ENCODE measurements at places on chromosomes 2 and 18.

GRCh38 chr2:70995426-70995729 lies 705 bp upstream of the TEX261 start:
- peak; percentile 59 for DNase-seq

GRCh38 chr2:136251885-136252585 lies 134.1 kb upstream of the CXCR4 start:
- DNase-seq = no peak

GRCh38 chr18:34957119-34957863 lies 83.9 kb upstream of the MAPRE2 start:
- DNase-seq = no peak

GRCh38 chr2:80169811-80170594 lies 134.5 kb downstream of the LRRTM1 start:
- DNase-seq = no peak

GRCh38 chr2:192267484-192267883 lies 72.8 kb upstream of the TMEFF2 start:
- DNase-seq = no peak

- DNase-seq = no peak
Observed at GRCh38 chr18:25662272-25662671, 310.3 kb upstream of the ZNF521 start.

DNA sequence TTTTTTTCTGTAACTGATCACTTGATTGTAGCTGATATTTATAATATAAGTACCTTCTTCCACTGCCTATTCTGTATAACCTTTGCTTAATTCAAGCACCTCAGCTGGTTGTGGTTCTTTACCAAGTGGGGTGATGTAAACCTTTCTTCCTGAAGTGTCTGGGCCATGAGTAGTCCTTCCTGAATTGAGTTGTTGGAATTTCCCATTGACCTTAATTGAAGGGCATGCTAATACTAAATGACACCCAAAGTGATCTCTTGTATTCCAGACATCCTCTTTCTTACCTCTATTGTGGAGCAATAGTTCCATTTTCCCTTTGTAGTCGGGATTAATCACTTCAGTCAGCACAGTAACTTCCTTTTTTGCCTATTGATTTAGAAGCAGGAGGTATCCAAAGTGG lies 1496.8 kb upstream of the CELF4 start:
- DNase-seq = no peak

DNA sequence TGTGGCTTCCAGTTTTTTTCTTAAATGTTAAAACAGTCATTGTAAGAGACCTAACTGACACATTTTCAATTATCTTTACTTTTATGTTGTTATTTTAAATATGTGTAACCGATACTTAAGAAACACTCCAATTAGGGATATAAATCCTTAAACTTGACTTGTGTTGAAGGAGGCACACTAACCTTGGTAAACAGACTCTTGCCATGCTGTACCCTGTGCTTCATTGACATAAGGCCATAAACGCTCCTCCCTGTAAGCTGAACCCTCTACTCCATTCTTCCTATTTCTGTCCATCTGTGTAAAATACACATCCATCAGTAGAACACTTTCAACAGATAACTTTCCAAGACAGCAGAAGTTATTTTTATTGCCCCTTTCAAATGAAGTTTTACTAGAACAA lies 780.5 kb upstream of the FAM98A start:
- DNase-seq = no peak

- peak; percentile 17 for DNase-seq
Observed at GRCh38 chr2:240528406-240529040, 29.3 kb downstream of the ANKMY1 start.

GRCh38 chr18:3027370-3027891 lies 14.5 kb upstream of the LPIN2 start:
- no peak for DNase-seq

DNA sequence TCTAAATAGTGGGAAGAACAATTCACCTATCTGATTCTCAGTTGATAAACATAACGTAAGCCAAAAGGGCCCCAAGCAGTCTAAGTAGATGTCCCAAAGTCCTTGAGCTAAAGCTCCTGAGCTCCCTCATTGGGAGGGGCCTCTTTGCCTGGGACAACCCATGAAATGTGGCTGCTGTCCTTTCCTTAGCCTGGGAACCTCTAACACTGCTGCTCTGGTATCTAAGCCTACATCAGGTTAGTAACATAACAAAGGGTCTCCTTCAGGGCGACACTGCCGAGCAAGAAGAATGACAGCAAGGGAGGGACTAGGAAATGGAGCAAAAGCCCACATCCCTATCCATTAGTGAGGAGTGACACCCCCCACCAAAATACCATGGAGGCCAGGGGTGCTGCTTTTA lies 98.3 kb downstream of the MAPRE2 start:
- DNase-seq = no peak

DNA sequence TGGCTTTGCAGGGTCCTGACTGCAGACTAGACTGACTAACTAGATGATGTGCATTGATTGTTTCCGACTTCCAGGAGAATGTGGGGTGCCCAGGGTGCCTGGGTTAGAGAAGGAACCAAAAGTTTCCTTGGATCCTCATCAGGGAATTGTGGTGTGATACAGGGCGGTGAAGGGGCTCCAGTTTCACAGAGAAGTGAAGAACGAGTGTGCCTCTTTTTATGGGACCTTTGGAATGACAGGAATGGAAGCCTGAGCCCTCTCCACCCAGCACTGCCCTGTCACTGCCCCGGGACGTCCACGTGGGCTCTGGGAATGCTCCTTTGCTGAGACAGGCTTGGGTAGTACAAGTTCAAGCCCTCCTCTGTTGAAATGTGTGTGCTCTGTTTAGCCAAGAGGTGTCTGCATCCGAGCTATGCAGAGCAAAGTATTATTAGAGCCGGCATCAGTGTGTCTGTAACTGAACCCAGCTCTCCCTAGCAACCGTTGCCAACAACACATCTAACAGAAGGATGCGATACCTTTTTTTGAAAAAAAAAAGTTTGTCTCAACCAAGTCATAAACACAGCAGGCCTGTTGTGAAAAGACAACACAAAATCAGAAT lies 183.6 kb downstream of the SMAD7 start:
- no peak for DNase-seq

GRCh38 chr2:18934886-18935285 lies 345.5 kb upstream of the NT5C1B start:
- DNase-seq = no peak

DNA sequence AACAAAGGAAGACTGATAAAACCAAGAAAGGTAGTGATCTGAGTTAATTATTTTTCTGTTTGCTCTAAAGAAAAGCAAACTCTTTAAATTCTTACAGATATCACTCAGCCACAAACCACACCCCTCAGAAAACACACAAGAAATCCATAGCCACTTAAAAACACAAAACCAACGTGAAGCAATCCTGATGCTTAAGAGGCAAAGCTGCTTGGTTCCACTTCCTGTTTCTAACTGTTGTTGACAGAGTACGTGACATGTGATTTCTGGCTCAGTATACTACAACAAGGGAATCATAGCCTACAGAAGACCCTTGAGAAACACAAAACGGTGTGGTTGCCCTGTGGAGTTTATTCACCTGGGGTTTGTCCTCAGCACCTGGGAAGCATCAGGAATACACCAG lies 240.9 kb upstream of the APCDD1 start:
- DNase-seq = peak; percentile 22

GRCh38 chr2:238655198-238655860 lies 192.6 kb upstream of the TWIST2 start:
- no peak for DNase-seq

GRCh38 chr18:75035928-75036327 lies 173.0 kb downstream of the PTGR3 start:
- DNase-seq = no peak

DNA sequence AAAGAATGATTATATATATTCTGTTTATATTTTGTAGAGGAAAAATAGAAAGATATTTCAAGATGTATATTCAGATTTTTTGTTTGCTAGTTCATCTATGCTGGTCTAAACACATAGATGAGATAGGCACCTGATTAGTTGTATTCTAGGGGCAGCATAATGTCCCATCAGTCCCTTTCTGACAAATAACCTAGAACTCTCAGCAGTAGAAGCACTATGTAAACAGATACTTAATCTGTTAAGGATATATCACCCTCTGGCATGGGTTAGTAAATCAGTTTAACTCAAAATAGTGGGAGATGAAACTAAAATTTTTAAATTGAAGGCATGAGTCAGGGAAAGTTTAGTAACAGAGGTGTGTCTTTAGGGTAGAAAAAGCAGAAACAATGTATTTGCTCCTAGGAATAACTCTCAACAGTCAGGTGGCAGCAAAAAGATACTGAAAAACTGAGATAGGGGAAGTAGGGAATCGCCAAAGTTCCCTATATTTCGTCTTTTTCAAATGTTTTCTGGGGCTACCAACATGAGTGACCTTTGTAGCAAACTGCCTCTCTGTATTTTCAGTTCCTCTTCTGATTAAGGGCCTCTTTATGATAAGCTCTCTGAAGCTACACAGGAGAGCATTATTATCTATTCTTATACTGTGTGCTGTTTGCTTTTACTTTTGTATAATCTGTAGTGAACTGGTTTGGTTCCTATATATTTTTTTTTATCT lies 5.7 kb downstream of the PPP1R1C start:
- DNase-seq = peak; percentile 55

DNA sequence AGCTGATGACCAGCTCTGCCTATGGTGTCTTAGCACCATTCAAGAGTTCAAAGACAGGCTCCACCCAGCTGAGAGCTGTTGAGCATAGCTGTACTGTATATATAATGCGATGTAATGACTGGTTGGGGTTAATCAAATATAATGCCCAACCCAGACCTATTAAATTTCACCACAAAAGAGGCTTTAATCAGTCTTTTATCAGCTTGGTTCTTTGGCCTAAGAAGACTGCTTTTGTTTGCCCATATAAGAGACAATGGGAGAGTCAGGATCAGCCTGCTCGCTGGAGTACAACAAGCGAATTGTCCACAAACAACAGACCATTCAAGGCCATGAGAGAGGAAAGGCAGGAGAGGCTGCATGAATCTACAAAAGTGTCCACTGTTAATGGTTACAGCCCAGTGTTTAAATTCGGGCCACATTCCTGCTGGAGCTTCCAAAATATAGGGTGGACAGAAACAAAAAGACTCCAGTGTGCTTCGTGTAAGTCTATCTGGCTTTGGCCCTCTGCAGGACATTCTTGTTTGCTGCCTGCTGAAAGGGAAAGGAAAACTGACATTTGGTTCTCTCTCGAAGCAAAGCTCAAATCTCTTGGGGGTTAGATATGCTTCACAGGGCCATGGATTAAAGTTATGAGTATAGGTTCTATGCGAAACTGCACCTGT lies 299.0 kb upstream of the FBXO11 start:
- peak; percentile 47 for DNase-seq

- DNase-seq = no peak
Observed at GRCh38 chr18:4433717-4434116, 21.4 kb downstream of the DLGAP1 start.
